ENCODE measurements at places on chromosomes 12 and 14.

GRCh38 chr12:64943686-64944085, 119.2 kb downstream of the TBC1D30 start:
- DNase-seq: no peak

GRCh38 chr12:114530417-114530816, 124.5 kb upstream of the TBX5 start:
- DNase-seq: no peak

DNA sequence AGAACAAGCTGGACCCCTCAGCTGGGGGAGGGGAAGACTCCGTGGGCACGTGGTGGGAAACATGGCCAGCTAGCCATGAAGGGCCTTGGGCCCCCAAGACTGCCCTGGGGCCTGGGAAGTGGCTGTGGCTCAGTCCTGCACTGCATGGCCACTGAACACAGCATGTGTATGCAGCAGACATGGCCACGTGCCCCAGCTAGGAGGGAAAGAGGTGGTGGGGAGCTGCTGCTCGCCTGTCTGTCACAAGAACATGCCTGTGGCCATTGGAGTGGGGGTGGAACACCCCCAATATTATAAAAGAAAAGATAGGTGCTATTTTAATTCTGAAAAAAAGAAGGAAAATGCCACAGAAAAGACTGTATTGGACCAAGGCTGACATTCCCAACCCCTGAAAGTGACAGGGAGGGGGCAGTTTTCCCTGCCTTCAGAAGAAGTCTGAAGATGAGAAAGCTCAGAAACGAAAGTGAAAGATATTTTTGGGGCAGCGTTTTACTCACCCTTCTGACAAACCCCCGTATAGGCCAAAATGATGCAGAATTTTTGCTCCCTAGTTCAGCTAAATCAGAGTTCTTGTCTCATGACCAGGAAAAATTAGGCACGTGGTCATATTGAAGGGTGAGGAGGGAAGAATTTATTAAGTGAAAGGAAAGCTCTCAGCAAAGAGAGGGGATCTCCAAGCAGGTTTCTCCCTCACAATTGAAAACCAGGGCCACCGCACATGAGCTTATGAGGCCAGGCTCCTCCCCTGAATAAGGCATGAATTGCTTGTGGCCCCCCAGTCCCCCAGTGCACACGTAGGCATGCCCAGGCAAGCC, 35.2 kb upstream of the PCNX1 start:
- DNase-seq: no peak

DNA sequence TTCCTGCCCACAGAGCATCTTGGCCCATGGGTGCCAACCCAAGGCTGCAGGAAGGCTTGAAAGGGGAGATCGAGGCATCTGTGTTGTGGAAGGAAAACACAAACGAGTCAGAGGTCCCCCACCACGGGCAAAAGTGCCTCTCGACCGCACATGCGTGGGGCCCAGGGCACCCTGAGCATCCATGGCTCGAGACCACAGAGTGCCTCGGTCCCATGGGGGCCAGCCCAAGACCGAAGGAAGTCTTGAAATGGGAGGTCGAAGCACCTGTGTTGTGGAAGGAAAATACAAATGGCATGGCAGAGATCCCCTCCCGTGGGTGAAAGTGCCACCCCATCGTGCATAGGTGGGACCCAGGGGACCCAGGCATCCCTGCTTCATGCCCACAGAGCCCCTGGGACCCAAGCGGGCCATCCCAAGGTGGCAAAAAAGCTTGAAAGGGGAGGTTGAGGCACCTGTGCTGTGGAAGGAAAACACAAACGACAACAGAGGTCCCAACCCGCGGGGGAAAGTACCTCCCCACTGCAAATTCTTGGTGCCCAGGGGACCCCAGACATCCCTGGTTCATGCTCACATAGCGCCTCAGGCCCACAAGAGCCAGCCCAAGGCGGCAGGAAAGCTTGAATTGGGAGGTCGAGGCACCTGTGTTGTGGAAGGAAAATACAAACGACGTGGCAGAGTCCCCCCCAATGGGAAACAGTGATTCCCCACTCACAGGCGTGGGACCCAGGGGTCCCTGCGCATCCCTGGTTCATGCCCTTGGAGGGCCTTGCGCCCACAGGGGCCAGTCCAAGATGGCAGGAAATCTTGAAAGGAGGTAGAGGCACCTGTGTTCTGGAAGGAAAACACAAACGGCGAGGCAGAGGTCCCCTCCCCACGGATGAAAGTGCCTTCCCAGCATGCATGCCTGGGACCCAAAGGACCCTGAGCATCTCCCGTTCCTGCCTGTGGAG, 373.0 kb downstream of the ALG10 start:
- DNase-seq: no peak

DNA sequence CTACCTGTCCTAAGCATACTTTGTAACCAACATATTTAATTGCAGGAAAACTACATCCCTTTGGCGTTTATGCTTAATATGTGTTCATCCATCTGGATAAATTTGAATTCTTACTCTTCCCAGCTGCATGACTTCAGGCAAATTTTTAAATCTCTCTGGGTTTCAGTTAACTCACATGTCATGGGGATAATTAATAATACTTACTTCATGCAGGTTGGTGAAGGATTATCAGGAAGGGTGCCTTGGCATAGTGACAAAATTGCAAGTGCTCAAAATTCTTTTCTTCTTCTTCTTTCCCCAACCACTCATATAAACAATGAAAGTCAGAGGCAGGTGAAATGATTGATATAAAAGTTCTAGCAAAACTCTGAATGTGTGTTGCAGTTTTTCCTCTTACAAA, 15.9 kb downstream of the SYT10 start:
- no peak for DNase-seq

Measured in NCI-H1930 (cell line).